NT2/D1 (cell line): ENCODE measurements at places on chromosomes 3 and 15.

DNA sequence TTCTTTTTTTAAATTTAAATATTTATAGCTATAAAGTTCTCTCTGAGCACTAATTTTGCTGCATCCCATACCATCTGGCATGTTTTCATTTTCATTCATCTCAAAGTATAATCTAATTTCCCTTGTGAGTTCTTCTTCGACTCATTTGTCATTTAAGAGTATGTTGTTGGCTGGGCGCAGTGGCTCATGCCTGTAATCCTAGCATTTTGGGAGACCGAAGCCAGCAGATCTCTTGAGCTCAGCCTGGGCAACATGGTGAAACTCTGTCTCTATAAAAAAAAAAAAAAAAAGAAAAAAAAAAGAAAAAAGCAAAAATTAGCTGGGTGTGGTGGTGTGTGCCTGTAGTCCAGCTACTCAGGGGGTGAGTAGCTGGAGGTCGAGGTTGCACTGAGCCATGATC, 34.8 kb downstream of the MAP1A start:
- DNase-seq = no peak

- no peak for DNase-seq
These were observed 2.6 kb downstream of the LIMD1 start for GRCh38 chr3:45597171-45597570.

- no peak for DNase-seq
These were observed 178.4 kb downstream of the ATP10A start for GRCh38 chr15:25684521-25685431.

DNA sequence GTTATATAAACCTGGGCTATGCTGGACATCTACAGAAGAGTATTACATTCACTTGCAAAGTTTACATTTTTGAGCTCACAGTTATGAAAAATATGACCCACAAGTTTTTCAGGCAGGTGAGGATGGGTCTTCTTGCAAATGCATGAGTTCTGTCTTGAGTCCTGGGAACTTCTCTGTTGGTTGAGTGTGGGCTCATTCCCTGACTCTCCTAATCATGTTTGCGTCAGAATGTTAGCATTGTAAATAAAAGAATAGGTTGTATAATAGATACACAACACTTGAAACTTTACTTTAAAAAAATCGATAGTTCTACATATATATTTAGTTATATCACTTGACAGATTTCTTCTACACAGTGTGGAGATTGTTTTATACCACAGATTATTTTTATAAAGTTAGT, 7.2 kb upstream of the EXOG start:
- no peak for DNase-seq

DNA sequence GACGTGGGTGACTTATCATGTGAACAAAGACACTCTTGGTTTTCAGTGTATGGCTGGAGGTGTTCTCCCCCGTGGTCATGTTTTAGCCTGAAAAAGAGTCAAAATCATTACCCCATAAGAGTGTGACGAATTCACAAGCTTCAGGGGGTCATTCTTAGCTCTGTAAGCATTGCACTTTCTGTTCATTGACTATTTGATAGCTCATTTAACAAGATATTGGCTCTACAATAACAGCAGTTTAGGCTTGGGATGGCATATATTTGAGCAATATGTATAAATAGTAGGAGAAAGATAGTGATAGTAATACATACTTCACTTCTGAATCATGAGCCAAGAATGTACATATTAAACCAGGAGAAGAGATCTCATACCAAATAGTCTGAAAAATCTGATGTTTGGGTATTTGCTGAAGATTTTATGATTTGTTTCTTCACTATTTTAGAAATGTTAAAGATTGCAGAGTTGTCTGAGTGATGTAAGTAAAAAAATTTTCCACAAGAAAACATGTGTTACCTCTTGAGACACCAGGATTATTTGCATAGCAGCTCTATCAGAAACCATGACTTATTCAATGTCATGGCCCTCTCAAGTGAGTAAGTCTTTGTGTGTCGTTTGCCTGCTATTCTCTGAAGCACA, 996.0 kb downstream of the OTOL1 start:
- DNase-seq = no peak

- no peak for DNase-seq
These were observed 214.5 kb downstream of the SLC9A9 start for GRCh38 chr3:143633816-143634215.

GRCh38 chr3:156820692-156821080, 5.5 kb upstream of the LEKR1 start:
- no peak for DNase-seq

GRCh38 chr15:31448635-31448979, 122.0 kb downstream of the KLF13 start:
- DNase-seq = no peak

GRCh38 chr3:16520241-16520969, 6.9 kb upstream of the RFTN1 start:
- DNase-seq = no peak

DNA sequence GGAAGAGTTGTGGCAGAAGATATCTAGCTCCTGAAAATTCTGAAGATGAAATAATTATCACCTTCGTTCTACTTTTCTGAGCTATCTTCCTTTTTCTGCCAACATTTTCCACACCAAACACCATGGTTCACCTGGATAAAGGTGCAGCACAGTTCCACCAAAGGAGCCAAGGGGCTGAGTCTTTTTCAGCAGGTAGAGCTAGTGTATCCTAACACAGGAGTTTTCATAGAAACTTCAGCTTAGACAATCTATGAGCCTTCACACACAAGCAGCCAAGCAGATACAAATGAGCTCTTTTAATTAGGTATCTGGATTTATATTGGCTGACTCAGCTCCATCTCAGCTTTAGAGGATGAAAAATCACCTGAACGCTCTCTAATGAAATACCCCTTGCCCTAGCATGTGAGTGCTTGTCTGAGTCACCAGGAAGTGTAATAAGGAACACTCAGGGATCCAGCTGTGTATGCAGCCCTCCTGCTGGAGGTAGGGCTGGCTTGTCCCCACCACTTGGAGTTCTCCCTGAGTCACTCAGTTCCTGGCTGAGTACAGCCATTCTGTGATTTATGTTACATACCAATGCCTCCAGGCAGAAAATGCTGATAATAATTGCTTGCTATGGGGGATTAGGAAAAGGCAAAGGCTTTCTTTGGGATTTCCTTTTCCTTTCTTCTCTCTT, 385.7 kb downstream of the LSAMP start:
- DNase-seq = peak; percentile 20

DNA sequence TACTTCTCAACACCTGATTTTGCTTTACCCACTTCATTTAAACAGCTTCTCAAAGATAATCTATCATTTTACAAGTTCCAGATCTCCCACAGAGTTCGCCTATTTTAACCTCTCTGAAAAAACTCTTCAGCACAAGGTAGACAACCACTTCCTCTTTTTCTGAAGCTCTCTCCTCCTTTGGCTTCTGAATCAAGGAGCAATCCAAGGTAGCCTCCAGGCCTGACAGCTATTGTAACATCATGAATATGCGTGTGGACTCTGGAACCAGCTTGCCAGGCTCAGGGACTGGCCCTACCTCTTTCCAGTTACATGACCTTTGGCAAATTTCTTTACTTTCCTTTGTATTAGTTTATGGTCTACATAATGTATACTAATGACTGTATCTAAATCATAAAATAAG, 405.9 kb upstream of the ZNF385D start:
- no peak for DNase-seq

- no peak for DNase-seq
These were observed 155.1 kb downstream of the IGF1R start for GRCh38 chr15:98803228-98804056.

GRCh38 chr3:9730657-9731205, 804 bp upstream of the BRPF1 start:
- DNase-seq = no peak

DNA sequence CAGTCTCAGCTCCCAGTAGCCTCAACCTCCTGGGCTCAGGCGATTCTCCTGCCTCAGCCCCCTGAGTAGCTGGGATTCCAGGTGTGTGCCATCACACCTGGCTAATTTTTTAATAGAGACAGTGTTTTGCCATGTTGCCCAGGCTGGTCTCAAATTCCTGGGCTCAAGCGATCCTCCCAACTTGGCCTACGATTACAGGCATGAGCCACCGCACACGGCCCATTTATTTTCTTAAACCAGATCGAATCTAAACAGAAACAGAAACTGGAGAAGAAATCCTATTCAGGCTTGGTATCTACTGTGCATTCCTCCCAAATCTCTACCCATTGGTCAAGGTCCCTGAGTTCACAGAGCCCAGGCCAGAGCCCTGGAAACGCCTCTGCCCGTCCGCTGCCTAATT, 74.2 kb downstream of the PGPEP1L start:
- no peak for DNase-seq

GRCh38 chr3:110933821-110934426, 137.7 kb upstream of the NECTIN3 start:
- no peak for DNase-seq

DNA sequence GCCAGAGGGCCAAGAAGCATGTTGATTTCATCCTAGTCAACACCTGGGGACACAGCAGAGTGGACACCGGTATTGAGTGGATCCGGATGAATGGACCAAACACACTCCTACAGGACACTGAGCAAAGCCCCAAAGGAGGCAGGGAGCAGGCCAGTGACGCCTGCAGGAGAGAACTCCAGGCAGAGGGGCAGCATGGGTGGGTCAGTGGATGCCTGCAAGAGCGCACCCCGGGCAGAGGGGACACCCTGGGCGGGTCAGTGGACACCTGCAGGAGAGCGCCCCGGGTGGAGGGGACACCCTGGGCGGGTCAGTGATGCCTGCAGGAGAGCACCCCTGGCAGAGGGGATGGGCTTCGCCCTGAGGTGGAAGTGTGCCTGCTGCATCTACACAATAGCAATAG, 27.6 kb upstream of the HRH1 start:
- no peak for DNase-seq

- DNase-seq = no peak
These were observed 5.6 kb upstream of the FOXP1 start for GRCh38 chr3:71589132-71589531.

DNA sequence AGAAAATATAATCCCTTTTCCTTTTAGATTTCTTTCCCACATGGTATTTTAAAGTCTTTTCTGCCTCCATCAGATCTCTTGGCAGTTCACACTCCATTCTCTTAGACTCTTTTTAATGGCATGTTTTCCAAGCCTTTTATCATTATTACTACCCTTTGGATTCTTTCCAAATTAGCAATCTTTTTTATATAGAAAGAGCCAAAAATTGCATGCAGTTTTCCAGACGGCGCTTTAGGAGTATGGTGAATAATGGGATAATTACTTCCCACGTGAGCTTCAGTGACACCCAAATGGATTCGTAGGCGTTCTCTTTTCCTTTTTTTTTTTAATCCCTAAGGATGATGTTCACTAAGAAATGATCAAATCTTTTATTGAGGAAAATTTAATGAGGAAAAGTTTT, 354.8 kb upstream of the DNAJC19 start:
- DNase-seq = no peak

DNA sequence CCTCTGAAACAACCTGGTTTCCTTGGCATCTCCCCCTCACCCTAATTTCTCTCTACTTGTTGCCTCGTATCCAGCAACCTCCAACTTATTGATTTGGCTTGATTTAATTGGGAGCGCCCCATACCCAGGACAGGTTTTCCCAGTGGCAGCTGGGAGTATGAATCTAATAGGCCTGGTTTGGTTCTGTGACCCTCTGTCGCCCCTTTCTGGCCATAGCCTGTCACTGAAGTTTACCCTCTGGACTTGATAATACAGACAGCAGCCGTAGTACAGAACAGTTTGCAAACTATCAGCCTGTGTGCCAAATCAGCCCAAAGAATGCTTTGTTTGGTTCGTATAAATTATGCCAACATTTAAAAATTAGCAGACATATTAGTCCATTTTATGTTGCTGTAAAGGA, 525.1 kb upstream of the GOLIM4 start:
- DNase-seq = peak; percentile 36

DNA sequence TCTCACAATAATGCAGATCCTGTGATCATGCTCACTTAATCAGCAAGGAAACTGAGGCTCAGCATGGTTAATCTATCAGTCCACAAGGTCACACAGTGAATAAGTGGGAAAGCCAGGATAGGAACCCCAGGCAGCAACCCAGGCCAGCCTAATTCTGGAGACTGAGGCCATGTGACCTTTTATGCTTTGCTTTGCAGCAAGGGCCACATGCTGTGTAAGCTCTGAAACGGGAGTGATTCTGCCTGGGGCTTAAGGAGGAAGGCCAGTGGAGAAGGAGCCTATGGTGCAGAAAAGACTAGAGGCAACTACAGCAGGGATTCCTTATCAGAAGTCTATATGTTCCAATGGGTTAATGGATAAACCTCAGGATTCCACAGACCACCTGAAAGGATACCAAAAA, 157.6 kb upstream of the PPP2R3A start:
- DNase-seq = no peak

- no peak for DNase-seq
These were observed 38.3 kb downstream of the HMG20A start for GRCh38 chr15:77459031-77459430.

GRCh38 chr3:113034011-113034410, 43.2 kb downstream of the GTPBP8 start:
- no peak for DNase-seq
